ENCODE measurements at places on chromosomes 3 and 15. TPM values are rescaled to one million over a fixed set of nuclear protein-coding genes. Genes with fewer than 3 reads are reported as not detected.

The CTXN2 gene
- not detected for total RNA-seq

The EXD1 gene
- total RNA-seq: not detected

The SLTM gene
- total RNA-seq: 34.9 TPM

The ERC2 gene
- total RNA-seq: 0.30 TPM

The KIF9 gene
- 4.2 TPM for total RNA-seq

The DAG1 gene
- total RNA-seq: 64.9 TPM

The OXTR gene
- total RNA-seq: 7.6 TPM

The COLQ gene
- total RNA-seq: 0.17 TPM

The CCDC39 gene
- total RNA-seq: not detected

The PLCB2 gene
- 2.2 TPM for total RNA-seq

The ABTB1 gene
- total RNA-seq: 9.1 TPM

The C3orf22 gene
- total RNA-seq: not detected

The SKOR1 gene
- not detected for total RNA-seq

The CADPS gene
- total RNA-seq: 0.50 TPM

The WNT5A gene
- total RNA-seq: 33.5 TPM

The KLF15 gene
- total RNA-seq: 3.3 TPM

The STRA6 gene
- 0.17 TPM for total RNA-seq

The IQCF5 gene
- total RNA-seq: not detected

The TLR9 gene
- total RNA-seq: under 0.01 TPM
